ENCODE measurements at places on chromosomes 5 and 9.
A peak's percentile ranks its signal among the peaks of the same experiment; 100 is the strongest.

DNA sequence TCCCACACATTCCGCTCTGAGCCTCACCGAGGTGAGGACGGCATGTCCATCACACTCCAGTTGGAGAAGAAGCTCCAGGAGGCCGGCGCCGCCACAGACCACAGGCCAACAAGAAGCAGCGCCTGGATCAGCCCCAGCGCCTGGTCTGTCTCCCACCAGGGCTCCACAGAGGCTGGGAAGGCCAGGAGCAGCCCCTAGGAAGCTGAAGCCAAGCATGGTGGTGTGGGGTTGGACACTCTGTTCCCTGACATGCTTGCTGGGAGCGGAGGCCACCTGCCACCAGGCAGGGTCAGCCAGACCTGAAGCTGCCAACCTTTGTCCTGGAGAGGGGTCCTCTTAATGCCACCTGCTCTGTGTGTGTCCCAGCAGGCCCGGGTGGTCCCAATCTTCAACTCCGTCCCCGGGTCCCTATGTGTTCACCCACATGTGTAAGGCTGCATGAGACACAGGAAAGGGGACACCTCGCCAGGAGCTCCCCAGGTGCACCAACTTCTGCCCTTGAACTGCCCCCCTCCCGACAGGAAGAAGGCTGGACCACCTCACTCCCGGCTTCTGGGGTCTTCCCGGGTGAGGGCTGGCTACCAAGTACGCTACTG is 140.1 kb upstream of the PPP1R26 start:
- no peak for DNase-seq

DNA sequence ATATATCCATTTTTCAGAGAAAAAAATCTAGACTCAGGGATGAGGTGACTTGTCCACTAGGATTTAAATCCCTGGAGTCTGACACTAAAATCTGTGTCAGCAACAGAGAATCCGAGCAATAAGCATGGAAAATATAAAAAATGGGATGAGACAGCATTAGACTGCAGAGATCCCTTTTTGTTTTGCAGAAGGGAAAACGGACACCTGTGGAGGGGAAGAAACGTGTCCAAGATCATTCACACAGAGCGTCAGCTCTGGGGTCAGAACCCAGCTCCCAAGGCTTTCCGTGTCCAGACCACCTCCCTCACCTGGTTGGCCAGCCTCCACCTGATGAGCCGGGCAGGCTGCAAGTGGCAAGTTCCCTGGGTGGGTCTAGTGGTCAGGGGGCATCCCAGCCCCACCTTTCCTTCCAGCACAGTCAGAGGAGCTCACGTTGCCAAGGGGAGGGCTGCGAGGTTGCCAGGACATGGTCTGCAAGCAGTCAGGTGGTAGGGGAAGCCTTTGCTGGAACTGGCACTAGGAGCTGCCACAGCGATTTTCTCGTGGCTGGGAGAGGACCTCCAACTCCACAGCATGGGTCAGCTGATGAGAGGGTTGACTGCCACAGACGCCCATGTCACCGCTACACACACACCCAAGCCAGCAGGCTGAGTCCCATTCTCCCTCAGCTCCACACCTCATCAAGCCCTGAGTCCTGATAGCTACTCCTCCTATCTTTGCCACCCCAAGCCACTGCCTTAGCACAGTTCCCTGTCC is 65.9 kb upstream of the CPLX2 start:
- no peak for DNase-seq

DNA sequence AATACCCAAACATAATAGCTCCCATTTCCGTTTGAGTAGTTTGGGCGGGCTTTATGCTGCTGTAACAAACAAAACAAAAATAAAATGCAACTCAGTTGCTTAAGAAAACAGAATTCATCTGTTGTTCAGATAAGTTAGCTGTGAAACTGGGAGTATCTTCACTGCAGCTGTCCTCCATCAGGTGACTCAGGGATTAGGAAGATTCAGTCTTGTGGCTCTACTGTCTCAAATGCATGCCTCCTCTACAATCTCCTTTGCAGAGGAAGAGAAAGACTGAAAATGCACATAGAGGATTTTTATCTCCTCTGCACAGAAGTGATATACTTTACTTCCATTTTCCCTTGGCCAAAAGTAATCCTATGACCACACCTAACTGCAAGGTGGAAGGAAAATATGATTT is 883.7 kb downstream of the PTPRD start:
- DNase-seq = no peak

DNA sequence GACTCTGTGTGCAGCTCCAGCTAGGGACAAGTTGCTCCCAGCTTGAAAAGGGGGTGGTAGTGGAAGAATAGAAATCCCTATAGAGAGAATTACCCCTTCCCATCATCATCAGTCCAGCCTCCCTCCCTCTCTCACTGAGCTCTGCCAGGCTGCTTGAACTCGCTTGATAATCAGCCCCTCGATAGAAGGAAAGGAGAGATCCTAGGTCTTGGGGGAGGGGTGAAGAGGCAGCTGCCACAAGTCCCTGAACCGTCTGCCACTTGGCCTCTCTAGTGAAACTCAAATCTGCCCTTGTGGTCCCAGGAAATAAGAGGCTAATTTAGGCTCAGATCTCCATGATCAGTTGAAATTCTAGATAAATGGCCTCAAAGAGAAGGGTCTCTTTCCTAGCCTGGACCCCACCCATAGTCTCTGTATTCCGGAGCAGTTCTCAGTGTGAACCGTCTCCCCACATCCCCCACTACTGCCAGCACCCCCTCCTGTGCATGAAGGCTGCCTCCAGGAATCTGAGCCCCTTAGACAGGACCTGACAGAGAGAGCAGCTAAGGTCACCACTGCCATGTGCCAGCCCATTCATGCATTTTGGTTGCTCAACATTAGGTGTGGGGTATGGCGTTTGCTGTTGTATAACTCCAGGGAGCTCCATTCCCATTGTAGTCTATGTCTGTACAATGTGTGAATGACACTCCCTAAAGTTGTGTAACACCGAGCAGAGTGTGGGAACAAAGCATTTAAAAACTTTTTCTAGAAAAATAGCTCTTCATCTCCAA is 5.5 kb downstream of the DNAJB5 start:
- no peak for DNase-seq

GRCh38 chr9:128370367-128370751 is 815 bp upstream of the URM1 start:
- no peak for DNase-seq

DNA sequence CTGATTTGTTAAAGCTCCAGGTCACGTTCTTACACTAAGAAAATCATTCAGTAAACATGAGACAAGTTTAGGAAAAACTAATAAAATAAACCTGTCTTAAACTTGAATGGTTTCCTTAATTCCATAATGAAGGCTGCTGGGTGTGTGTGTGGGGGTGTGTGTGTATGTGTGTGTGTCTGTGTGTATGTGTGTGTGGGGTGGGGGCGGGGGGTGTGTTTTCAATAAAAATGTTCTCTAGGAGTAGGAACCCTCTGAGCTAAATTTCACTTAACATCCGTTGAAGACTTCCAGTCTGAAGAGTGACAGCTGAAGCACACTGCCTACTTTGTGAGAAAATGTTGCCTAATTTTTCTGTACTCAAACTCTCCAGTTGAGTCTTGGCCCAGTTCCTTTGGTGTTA is 54.5 kb downstream of the HSPA4 start:
- no peak for DNase-seq

- peak; percentile 54 for DNase-seq
These were observed 90.6 kb downstream of the LMX1B start for GRCh38 chr9:126704157-126704891.

GRCh38 chr9:92353051-92353450 is 27.3 kb downstream of the CENPP start:
- no peak for DNase-seq

DNA sequence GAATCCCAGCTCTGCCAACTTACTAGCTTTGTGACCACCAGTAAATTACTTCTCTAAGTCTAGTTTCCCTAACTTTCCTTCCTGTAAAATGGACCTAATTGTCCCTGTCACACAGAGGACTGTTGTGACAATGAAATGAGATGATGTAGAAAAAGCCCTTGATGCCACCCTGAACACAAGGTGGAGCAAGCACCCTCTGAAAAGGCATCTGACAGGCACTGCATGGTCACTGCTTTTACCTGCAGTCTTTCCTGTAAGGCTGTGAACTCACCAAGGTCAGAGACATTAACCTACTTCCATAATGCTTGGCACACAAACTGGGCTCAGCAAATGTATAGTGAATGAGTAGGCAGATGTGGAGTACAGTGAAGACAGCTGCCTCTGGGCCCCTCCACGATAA is 6.1 kb downstream of the SLC31A2 start:
- DNase-seq = no peak

DNA sequence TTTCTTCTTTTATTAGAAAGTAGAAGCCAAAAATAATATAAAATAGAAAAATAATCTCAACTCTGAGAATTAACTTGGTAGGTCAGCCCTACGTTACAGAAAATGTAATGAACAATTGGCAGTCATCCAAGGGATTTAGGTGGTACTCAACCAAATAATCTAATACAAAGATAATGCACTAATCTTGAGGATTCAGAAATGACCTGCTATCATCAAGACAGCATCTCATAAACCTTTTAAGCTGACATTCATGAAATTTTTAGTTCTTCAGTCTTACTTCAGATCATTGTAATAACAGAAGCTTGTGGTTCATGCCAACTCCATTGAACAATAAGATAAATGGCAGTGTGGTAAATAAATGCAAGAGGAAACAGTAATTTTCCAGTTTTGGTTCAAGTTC is 1058.0 kb downstream of the MAT2B start:
- no peak for DNase-seq

DNA sequence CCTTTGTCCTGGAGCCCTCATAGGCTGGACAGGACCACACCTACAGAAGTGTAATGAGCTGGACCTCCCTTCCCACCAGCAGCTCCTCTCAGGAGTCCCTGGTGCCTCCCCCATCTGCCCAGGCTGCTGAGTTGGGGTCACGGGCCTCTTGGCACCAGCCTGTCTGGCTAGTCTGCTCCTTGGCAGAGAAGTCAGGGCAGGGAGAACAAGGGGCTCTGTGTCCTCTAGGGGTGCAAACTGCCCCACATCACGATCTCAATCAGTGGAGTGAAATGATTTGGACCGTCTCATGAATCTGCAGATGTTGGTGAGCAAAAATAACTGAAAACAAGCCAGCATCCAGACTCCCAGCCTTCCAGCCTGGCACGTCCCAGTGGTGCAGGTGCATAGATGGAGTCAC is 14.9 kb upstream of the GFPT2 start:
- DNase-seq = no peak

DNA sequence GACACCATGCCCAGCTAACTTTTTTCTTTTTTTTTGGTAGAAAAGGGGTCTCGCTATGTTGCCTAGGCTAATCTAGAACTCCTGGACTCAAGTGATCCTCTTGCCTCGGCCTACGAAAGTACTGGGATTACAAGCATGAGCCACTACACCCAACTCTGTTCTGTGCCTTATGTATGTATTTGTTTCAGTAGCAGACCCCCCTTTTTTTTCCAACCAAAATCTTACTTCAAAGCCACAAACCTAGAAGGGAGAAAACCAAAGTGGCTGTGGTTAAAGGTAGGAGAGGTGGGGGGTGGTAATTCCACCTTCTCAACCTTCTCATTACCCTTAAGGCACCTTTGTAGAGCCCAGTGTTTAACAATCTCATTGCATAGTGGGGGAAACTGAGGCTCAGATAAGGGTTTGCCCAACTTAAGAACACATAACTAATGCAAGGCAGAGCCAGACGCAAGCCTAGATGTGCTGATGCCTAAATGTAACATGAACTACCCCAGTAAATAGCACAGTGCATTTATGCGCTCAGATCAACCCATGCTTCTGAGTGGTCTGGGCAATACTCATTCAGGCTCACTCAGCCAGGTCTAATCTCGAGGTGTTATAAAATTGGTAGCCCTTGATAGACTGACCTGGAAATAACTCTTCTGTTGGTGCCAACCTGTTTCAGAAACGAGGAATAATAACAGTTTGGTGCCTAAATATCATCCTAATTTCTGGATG is 33.0 kb downstream of the ITK start:
- DNase-seq = no peak

GRCh38 chr9:14136047-14136635 is 177.8 kb downstream of the NFIB start:
- no peak for DNase-seq

DNA sequence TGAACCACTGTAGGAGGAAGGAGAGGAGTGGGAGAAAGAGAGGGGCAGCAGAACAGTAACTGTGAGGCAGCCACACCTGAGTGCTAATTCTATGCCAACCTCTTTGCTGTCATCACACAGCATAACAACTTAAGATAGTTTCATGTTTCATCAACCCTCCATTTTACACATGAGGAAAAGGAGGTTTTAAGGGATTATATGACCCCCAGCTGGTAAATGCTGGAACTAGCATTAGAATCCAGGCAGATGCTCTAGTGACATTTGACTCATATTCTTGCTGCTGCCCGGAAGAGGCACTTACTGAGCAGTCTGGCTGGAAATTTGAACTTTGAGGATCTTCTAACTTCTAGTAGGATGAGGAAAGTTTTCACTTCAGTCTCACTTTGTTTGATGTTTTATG is 24.1 kb upstream of the VLDLR start:
- DNase-seq = no peak

DNA sequence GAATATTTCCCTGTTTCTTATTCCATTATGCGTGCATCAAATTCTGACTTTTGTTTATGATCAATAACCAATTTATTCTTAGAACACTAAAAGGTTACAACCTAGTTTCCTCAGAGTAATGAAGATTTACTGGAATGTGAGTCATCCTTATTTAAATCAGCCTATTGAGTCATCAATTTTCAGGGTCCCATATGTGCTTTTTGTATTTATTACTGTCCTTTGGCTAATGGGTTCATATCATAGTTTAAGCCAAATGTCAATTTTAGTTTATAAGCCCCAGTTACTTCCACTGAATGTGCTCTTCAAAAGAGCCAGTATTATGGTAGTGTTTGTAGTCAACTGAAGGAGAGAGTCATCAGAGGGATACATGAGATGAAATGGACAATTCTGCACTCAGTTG is 359.2 kb downstream of the PRR16 start:
- DNase-seq = no peak

DNA sequence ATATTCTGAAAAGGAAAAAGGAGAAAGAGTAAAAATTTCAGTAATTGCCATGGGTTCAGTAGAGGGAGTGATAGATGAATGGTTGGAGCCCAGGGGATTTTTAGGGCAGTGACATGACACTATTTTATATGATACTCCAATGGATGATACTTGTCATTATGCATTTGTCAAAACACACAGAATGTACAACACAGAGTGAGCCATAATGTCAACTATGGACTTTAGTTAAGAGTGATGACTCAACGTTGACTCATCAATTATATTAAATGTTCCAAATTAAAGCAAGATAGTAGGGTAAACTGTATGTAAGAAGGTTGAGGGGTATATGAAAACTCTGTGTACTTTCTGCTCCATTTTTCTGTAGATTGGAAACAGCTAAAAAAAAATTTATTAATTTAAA is 586.4 kb downstream of the TAF11L14 start:
- no peak for DNase-seq

- no peak for DNase-seq
These were observed 428.8 kb upstream of the CDH6 start for GRCh38 chr5:30764704-30765103.
